Stimulated activated CD4-positive, alpha-beta T cell treated with anti-CD3 and anti-CD28 coated beads, Interleukin-12 subunit alpha, Interleukin-12 subunit beta, amount 100 ng/mL, for 4 hours (primary cell): ENCODE measurements at places on chromosomes 2 and 18.

DNA sequence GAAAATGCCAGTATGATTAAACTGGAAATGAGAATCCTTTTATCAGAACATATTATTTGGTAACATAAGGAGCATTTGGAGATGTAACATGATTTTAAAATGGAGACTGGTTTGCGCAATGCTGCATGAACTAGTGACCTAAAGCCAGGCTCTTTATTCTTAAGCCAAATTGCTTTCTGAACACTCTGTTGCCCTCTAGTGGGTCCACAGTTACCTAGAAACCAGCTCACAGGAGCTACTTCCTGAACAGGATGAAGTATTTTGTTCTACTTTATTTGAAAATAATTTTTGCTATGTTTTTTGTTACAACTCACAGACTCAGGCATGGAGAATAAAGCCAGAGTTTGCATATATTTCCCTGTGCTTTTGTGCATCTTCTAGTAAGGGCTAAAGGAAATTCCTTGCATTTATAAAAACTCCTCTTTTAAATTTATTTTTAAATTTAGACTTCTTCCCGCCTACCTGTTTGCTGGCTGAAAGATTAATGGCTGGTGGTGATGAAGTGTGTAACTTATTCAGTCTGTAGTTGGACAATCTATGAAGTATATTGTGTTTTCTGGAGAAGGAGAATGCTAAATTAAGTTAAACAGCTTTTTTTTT is 146.7 kb downstream of the PARD3B start:
- DNase-seq: no peak

GRCh38 chr2:241161646-241162281 is 11.5 kb downstream of the PPP1R7 start:
- DNase-seq: no peak

DNA sequence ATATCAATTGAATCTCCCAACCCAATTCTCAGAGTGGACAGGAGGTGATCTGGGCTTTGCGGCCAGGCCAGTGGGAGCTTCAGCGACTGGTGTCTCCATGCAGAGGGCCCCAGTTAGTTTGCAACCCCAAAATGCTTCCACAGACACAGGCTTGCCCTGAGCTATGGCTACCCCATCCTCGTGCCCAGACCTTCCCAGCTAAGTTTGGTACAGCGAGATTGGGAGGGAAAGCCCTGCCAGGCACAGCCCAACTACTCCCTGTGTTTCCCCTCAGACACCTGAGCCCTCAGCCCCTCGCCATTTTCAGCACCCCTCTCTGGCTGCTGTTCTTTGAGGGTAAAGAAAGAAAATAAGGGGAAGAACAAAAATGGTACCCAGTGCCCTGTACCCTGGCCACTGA is 142.9 kb downstream of the TNS1 start:
- DNase-seq: no peak

- DNase-seq: no peak
Measured at GRCh38 chr18:59715445-59715844, 18.2 kb upstream of the CCBE1 start.

GRCh38 chr2:147934881-147935620 is 85.5 kb downstream of the ORC4 start:
- DNase-seq: no peak

DNA sequence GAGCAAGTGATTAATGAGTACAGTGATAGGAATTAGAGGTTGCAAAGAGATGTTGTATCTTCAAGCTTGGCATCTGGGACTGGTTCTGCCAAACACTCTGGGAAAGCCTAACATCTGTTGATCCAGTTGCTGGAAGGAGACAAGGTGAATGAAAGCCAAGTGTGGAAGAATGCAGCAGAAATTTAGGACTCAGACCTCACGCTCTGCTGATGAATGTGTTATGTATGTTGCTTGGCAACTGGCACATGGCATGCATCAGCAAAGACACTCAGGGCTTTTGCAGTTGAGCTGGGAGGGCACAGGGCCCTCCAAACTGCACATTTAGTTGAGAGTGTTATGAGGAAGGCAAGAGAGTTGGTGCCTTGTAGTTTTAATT is 105.5 kb downstream of the COLEC12 start:
- DNase-seq: no peak

DNA sequence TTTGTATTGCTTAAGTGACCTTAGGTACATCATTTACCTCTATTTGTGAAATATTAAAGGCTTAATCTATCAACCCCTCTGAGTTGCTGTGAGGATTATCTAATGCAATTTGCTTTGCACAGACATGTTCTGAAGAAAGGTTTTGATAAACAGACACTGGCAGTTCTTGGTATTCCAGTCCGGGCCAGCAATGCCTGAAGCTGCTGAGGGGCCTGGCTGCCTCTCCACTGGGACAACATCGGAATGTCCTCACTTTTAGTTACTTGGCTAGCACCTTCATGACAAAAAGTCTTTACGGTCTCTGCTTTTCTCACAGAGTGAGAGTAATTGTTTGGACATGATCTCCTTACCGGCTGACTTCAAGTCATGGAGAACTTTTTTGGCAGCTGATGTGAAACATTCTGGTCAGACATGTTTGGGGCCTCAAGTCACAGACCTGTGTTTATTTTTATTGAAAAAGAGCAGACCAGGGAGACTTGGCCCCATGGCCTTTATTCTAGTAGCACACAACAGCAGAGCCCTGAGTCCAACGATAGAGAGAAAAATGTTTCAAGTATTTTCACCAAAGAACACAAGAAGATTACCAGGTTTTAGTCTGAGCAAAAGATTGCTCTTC is 1112.3 kb upstream of the FANCL start:
- DNase-seq: no peak

DNA sequence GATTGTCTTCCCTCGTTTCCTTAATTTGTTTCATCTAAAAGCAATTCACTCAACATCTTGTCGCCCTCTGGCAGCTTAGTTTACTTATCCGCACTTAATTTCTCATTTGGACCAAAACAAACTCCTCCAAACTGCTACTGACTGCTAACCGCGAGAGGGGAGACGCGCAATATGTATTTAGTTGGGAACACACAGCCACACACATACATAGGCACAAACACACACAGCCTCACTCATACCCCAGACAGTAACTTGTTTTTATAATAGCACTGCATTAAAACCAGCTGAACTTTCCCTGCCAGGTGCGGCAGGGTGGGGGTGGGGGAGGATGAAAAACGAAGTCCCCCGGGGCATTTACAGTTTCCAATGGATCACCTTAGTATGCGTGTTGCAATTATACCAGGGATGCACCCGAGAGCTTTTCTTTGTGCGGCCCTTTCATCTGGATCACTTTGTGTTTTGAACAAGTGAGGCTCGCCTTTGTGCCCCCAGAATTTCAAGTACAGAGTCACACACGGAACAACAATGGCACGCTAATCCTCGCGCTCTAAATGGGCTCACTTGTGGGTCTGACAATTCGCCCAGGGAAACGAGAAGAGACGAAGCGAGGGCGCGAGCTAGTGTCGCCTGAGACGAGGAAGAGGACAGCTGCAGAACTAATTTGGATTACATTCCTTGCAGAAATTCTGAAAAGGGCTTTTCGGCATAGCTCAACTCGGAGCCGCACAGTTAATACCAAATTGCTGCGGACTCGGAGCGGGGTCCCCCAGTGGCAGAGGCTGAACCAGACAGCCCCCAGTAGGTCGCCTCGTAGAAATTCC is 2.4 kb downstream of the ERBB4 start:
- DNase-seq: no peak

DNA sequence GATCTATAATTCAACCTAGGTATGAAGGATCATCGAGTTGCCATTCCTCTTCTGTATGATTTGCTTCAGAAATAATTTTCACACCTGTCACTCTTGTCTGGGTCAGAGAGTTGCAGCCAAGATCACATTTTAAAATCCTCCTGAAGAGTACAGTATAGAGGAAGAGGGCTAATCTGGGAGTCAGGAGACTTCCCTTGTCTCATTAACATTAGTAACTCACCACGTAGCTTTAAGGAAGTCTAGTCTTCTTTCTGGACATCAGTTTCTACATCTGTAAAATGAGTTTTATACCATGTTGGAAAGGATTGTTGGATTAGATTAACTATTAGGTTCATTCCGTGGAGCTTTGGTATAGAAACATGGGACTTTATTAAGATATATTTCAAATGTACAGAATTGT is 109.4 kb downstream of the TDRD15 start:
- DNase-seq: no peak

DNA sequence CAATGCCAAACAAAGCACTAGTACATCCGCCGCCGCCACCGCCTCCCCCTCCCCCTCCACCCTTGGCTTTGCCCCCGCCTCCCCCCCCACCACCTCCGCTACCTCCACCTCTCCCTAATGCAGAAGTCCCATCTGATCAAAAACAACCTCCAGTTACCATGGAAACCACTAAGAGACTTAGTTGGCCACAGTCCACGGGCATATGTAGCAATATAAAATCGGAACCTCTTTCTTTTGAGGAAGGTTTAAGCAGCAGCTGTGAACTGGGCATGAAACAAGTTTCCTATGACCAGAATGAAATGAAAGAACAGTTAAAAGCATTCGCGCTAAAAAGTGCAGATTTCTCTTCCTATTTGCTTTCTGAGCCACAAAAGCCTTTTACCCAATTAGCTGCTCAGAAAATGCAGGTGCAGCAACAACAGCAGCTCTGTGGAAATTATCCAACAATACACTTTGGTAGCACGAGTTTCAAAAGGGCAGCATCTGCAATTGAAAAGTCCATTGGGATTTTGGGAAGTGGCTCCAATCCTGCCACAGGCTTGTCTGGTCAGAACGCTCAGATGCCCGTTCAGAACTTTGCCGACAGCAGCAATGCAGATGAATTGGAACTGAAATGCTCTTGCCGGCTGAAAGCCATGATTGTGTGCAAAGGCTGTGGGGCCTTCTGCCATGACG is 168.0 kb downstream of the ASXL3 start:
- DNase-seq: no peak

DNA sequence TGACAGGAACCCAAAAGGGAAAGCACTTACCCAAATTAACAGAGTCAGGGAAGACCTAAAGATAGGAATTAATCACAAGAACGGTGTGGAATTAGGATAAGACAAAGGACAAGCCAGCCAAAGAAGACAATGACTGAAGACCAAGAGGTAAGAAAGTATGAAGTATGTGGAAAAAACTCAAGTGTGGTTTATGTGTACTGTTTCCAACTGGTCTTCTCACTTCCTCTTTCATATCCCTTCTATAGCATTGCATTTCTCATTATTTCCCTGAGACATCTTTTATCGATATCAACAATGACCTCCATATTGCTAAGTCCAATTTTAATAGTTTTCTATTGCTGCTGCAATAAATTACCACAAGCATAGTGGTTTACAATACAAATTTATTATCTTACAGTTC is 313.5 kb upstream of the SLC39A10 start:
- DNase-seq: no peak

GRCh38 chr2:42598656-42599055 is 30.2 kb downstream of the MTA3 start:
- no peak for DNase-seq

DNA sequence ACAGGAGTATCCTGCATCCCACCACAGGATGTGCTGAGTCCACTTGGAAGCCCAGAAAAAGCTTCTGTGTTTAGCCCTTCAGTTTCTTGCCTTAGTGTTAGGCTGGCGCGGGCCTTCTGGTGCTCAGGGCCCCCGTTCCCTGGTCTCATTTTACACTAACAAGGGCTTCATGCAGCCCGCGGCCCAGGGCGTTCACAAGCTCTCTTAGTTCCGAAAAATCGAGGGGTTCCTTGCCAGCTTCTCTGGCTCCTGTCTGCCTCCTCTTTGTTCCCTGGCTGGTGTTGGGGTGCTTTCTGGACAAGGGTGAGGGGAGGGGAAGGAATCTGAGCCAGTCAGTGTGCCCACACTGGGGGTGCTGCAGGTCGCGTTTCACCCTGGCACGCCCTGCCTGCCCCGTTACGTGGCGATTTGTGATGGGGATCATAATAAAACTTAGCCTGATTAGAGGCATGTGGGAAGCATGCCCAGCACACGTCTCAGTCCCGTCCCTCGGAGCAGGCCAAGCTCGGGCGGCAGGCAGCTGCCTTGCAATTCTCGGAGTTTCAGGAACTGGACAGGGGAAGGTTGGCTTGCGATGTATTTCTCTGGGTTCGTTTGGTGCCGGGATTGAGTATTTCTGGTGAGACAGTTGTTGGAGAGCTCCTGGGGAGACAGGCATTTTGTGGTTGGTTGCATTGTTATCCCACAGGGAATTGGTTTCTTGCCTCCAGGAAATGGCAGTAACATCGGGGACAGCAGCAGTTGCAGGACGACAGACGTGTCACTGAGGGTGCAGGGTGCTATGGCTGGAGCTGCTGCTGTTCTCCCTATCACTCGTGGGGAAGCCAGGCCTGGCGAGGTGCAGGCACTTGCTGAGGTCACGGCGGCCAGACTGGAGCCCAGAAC is 22.9 kb downstream of the SH3BP4 start:
- no peak for DNase-seq

GRCh38 chr2:66561645-66562303 is 126.8 kb downstream of the MEIS1 start:
- no peak for DNase-seq

GRCh38 chr2:148184976-148185375 is 164.1 kb downstream of the MBD5 start:
- DNase-seq: no peak

GRCh38 chr18:58292638-58293037 is 248.6 kb downstream of the NEDD4L start:
- no peak for DNase-seq

DNA sequence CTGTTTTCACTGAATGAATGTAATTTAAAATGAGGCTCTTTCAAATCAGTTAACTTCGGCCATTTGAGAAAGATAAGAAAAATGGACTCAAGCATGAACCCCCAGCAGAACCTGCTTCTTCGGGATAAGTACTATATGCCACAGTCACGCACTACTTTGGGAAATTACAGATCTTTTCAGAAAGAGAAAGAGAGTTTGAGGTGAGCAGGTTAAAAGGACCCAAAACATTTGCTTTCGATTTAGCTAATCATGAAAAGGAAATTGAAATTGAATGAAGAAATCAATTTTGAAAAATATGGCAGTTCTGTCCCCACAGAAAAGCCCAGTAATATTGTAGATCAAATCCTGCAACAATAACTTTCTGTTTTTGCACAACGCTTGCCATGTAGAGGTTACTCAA is 156.9 kb downstream of the GRB14 start:
- no peak for DNase-seq

DNA sequence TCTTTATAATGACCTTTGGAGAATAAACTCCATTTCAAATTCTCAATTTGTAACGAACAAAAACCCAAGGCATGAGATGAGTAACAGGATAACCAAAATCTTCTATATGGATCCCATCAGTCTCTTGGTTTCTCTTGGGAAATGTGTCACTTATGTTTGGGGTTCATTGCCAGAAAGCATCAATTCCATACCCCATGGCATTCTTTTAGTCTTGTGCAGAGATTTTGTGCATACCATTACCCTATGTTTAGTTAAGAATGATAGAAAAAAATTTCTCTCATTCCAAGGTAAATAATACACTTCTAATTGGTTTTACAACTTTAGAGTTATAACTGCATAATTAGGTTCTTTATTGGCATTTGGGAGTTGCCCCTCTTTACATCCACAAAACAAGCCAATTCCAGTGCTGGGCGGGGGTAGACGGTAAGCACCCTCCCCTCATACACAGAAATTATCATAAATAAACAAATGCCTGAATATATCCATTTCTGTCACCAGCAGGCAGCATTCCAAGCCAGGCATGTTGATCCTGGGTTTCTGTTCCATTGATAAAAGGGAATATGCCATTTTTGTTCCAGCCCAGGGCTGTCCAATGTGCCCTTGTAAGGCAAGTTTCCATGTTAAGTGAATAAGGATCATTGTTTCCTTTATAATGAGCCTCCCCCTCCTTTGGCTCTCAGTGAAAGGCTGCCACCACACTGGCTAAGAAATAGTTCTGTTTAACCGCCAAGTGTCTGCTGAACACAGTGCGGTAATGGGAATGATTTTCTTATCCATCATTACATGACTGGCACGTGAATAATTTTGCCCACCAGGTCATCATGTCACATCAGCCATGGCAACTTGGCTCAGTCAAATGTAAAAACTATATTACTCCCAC is 680.1 kb upstream of the ZEB2 start:
- DNase-seq: no peak
